ENCODE measurements at places on chromosomes 2 and 18. TPM values are rescaled to one million over a fixed set of nuclear protein-coding genes. Genes with fewer than 3 reads are reported as not detected.

Gene CPO
- total RNA-seq, result not detected

DNA sequence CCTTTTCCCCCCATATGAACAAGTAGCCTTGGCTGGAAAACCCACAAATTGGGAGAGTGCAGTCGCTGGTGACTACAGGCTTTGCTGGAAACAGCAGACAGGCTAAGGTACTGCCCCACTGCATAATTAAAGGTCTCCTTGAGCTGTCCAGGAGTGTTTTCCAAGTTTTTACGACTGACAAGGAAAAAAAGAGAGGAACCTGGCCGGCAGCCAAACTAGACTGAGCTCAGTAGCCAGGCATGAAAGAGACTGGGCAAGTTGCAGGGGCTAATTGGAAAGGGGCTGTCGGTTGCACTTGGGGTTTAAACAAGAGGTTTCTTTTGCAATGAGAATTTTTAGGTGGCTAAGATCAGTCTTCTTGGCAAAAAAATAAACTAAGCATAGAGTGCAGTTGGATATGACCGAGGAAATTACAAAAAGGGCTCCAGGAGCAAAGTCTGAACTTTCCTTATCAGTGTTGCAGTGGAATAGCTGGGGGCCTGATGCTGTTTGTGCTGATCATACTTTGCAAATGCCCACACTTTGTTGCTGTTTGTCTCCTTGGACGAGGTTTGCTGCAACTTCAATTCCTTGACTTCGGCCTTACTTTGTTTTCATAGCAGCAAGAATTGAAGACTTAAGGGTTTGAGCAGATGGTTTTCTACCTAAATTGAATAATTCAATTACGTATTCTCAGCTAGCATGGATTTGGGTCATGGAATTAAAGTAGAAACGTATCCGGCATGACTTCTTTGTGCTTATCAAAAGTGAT lies 2.1 kb downstream of the GULP1 start:
- H3K27ac ChIP-seq, result no peak overlapping the region
- no peak for DNase-seq
- H3K36me3 ChIP-seq, result no peaks in the 10 kb centered on the region
- peaks cover 10% of the 10 kb centered on the region for H3K4me1 ChIP-seq
- peaks cover 42% of the 10 kb centered on the region for H3K27me3 ChIP-seq
- H3K4me3 ChIP-seq, result no peak overlapping the region

Gene RAB6C
- not detected for total RNA-seq

- no peak for DNase-seq
- no peak overlapping the region for H3K4me3 ChIP-seq
- no peaks in the 10 kb centered on the region for H3K4me1 ChIP-seq
- peaks cover 6% of the 10 kb centered on the region for H3K27me3 ChIP-seq
These were observed 176.2 kb downstream of the RDH14 start for GRCh38 chr2:18384242-18384641.

GRCh38 chr2:128796321-128796720 lies 477.7 kb upstream of the HS6ST1 start:
- H3K4me3 ChIP-seq, result no peak overlapping the region
- H3K36me3 ChIP-seq, result no peaks in the 10 kb centered on the region
- no peaks in the 10 kb centered on the region for H3K27me3 ChIP-seq
- H3K4me1 ChIP-seq, result no peaks in the 10 kb centered on the region

Gene SERPINB3
- total RNA-seq, result not detected

Gene ABCG5
- not detected for total RNA-seq

GRCh38 chr2:80364524-80365212 lies 60.1 kb upstream of the LRRTM1 start:
- H3K27ac ChIP-seq, result no peak overlapping the region
- no peaks in the 10 kb centered on the region for H3K27me3 ChIP-seq
- no peak for DNase-seq
- no peaks in the 10 kb centered on the region for H3K4me1 ChIP-seq
- no peaks in the 10 kb centered on the region for H3K36me3 ChIP-seq

DNA sequence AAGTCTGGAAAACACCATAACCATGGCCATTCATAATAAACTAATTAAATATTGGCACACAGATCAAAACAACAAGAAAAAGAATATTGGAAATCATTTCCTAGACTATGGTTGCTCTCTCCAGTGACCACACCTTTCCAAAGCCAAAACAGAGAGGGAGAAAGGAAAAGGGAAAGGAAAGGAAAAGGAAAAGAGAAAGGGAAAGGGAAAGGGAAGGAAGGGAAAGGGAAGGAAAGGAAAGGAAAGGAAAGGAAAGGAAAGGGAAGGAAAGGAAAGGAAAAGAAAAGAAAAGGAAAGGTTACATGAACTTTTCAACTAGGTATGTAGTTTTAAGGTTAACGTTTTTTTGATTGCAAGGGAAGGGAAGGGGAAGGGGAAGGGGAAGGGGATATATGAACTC lies 360.5 kb upstream of the SLC39A10 start:
- no peak overlapping the region for H3K27ac ChIP-seq
- H3K27me3 ChIP-seq, result no peaks in the 10 kb centered on the region
- no peaks in the 10 kb centered on the region for H3K4me1 ChIP-seq
- no peaks in the 10 kb centered on the region for H3K36me3 ChIP-seq

DNA sequence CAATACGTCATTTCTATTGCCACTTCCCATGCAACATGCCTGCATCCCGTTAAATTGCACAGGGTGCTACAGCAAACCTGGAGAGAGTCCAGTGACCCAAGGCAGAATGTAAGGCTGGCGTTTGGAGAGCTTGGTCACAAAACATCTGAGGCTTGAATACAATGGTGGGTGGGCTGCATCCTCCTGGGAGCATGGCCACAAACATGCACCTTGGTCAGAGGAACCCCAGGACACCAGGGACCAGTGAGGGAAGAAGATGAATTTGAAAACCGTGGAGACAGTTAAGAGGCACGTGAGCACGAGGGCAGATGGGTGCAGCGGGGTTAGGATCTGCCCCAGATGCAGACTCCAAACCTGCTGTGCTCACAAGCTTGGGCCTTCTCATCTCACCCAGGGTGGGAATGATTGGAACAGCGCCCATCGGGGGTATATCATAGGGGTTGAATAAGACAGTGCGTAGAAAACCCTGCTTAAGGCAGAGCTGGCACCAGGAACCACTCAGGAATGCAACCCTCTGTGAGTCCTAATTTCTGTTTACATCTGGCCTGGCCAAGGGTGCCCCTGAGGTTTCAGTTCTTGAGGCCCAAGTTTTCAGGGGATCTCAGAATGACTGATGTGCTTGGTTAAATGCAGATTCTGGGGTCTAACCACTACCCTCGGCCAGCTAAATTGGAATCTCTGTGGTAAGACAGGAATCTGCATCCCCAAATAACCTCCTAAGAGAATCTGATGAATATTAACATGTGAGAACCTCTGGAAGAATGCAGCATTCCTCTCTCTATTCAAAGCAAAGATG lies 97.2 kb downstream of the ARL4C start:
- no peak for DNase-seq
- H3K27me3 ChIP-seq, result no peaks in the 10 kb centered on the region
- peaks cover 46% of the 10 kb centered on the region for H3K4me1 ChIP-seq
